Activated T-helper 1 cell treated with Interleukin-2 at 50 U/mL for 16 hours (primary cell): ENCODE measurements at places on chromosomes 4 and X.

- DNase-seq: no peak
These were observed 11.7 kb upstream of the PTTG2 start for GRCh38 chr4:37948542-37948941.

DNA sequence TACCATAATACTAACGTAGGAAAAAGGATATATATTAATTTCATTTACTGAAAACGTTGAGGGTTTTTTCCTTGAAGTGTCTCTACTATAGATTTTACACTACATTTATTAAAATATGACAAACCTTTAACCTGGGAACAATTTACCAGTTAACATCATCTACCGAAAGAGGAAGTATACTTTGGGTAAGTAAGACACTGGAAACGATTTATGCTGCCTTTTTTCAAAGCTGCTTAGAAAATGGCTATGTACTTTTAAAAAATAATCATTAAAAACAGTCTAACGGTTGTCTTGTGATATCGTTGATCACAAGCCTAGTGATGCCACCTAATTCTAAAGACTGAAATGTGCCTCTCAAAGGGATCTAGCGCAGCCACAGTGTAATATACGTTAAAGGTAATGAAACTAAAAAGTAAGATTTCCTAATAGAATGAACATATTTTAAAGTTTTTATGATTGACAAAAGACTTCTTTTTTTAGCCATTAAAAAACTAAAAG lies 50.4 kb downstream of the STX18 start:
- no peak for DNase-seq

GRCh38 chrX:13074297-13075262 lies 30.2 kb upstream of the FAM9C start:
- no peak for DNase-seq

DNA sequence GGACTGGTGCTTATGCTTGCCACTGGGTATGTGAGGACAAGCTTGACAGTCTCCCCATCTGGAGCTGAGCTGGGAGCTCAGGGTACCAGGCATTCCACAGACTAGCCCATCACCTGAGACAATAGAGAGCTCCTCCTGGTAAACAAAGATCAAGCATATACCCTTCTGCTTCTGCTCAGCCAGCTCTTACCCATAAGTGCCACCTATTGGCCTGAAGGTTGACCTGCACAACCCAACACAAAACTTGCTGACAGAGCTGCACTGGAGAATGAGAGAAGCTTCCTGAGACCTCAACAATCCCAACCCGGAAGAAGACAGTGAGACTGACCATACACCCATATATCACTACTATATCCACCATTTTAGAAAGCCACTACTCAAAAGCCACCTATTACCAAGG lies 1049.2 kb upstream of the INTU start:
- DNase-seq: no peak

DNA sequence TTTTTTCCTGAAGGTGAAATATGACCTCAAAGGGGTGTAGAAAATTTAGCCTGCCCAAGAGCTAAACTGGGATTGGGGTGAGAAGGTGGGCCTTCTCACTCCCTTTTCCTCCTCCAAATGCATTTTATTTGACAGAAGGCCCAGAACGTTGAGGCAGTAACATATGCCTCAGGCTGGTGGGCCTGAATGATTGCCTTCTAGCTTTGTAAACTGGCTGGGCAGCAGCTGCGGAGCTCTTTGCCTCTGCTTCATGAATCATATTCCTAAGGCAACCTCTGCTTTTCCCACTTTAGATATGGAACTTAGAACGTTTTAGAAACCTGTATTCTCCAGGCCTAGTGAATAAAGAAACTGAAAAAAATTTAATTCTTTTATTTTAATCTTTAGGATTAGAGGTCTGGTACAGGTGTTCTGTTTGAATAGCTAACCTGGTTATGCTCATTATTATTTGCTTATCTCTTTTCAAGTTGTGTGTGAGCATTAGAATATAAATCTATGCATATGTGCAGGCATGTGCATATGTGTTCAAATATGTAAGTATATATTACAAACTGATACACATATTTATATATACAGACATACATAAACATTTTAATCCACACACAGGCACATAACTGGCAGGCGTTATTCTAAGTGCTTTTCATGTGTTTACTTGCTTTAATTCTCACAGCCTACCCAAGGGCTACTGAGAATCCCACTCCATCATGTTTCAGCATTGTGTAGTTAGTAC lies 11.5 kb downstream of the PRDM8 start:
- no peak for DNase-seq

- DNase-seq: no peak
These were observed 75.4 kb downstream of the ABLIM2 start for GRCh38 chr4:8083086-8083825.

DNA sequence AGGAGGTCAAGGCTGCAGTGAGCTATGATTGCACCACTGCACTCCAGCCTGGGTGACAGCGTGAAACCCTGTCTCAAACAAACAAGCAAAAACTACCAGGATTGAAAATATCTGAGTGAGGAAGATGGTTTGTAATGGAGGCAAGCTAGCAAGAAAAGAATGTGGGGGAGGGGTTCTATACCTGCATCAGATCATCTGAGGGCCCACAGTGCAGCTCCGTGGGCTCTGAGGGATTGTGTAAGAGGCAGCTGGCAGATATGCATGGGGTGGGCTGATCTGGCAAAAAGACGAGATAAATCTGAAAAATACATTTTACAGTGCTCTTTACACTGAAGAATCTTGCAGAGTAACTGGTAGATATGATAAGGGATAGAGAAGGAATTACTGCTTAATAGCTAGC lies 28.9 kb upstream of the CHRNA9 start:
- no peak for DNase-seq

GRCh38 chr4:13201241-13201640 lies 282.9 kb downstream of the RAB28 start:
- no peak for DNase-seq

- DNase-seq: no peak
These were observed 42.4 kb downstream of the TSPAN5 start for GRCh38 chr4:98615991-98616390.

DNA sequence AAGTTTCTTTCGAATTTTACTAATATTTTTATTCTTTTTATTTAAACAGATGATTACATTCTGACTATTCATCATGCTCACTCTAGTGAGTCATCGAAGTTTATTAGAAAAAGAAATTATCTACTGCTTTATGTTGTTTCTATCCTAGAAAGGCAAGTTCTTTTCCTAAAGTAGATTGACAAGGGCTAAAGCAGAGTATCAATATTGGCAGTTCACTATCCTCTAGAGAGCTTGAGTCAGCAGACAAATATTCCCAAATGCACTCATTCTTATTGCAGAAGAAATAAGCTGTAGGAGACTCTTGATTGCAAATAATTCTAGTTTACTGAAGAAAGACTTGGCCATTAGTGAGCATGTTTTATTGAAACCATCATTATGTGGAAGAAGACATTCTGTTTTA lies 911.8 kb downstream of the CENPC start:
- DNase-seq: no peak

DNA sequence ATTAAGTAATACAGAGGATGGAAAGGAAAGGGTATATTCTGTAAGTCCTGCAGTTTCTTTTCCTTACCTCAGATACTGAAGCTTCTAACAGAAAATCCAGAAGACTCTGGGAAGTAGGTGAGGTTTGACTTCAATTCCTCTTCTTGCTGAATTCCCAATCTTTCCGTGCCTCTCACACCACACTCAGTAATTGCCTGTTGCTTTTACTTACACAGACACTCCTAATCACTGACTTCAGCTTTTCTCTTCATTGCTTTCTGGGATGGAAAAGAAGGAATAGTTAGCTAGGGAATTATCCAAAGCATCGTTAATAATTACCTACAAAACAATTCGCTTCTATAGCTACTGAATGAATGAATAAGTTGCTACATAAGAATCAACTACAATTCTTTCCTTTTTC lies 163.6 kb downstream of the FBXO8 start:
- no peak for DNase-seq

DNA sequence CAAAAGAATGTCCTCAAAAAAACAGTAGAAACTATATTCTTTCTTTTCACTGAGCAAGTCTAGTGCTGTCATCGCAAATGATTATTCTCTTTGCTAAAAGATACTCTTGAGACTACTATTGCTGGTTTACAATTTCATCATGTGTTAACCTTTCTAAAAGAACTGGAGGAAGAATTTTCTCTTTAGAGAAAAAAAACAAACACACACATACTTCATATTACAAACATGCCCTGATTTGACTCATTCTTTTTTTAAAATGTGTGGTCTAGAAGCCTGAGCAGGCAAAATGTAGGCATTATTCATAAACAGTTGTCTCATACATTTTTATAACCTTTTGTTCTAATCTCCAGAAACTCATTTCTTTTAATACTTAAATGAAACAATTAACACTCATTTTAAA lies 60.6 kb upstream of the FAT4 start:
- no peak for DNase-seq

DNA sequence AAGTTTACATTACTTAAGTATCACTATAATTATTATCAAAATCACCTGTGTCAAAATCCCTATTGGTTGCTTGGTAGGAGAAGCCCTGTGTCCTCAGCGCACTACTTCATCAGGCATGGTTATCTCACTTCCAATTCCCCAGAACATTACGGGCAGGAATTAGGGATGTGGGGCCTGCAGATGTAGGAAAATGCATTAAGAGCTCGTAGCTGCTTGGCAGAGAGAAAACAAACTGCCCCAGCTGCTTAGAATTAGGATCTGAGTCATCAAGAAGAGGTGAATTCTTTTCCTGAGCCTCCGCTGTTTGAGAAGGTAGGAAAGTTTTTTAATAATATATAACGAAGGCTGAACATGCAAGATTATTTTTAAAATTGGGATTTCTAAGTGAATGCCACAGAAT lies 31.1 kb upstream of the CLNK start:
- no peak for DNase-seq

DNA sequence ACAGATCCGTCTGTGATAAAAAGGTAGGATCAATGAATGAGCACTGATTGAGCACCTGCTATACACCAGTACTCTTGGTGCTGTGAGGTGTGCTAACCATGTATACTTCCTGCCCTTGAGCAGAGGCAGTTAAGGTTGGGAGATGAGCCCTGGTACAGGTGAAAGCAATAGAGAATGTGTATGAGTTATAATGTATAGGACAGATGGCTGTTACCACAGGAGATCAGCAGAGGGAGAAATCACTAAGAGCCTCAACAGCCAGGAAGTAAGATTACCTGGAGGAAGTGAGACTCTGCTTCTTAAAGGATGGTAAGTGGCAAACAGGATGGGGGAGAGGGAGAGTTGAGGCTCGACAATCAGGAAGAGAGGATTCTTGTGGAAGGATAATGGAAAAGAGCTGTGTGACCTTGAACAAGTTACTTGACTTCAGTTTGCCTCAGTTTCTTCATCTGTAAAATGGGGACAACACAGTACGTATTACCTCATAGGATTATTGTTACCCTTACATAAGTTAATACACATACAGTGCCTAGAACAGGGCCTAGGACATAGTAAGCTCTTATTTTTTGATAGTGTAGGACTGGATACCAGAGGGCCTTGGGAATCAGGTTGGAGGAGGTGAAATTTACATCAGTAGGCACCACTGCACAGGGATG lies 9.1 kb downstream of the CXCR3 start:
- no peak for DNase-seq

GRCh38 chrX:22365460-22365859 lies 92.7 kb downstream of the CBLL2 start:
- DNase-seq: no peak

- DNase-seq: no peak
These were observed 552.7 kb upstream of the TENM3 start for GRCh38 chr4:181690498-181690897.
